Dermis lymphatic vessel endothelial cell (primary cell): ENCODE measurements at places on chromosomes 5 and 9. TPM values are rescaled to one million over a fixed set of nuclear protein-coding genes. Genes with fewer than 3 reads are reported as not detected.

The CCDC192 gene
- not detected in 2 replicates for total RNA-seq

The CLIC3 gene
- not detected in 2 replicates for total RNA-seq

The FIBCD1 gene
- total RNA-seq: not detected in 2 replicates

The PCDHA13 gene
- 0.09 TPM in 1 of 2 replicates, not detected in the other for total RNA-seq

The HACD4 gene
- total RNA-seq: under 0.01 and 0.17 TPM in 2 replicates

The ZNF483 gene
- 2.4 and 2.9 TPM in 2 replicates for total RNA-seq

The RAB3C gene
- total RNA-seq: 0.09 TPM in 1 of 2 replicates, not detected in the other

The PCDHGA5 gene
- total RNA-seq: 0.43 and 0.77 TPM in 2 replicates
